Progenitor cell of endocrine pancreas (in vitro differentiated cells): ENCODE measurements at places on chromosomes 6 and 20. TPM values are rescaled to one million over a fixed set of nuclear protein-coding genes. Genes with fewer than 3 reads are reported as not detected.

Gene PANK2
- total RNA-seq, result 53.8 and 57.6 TPM in 2 replicates

DNA sequence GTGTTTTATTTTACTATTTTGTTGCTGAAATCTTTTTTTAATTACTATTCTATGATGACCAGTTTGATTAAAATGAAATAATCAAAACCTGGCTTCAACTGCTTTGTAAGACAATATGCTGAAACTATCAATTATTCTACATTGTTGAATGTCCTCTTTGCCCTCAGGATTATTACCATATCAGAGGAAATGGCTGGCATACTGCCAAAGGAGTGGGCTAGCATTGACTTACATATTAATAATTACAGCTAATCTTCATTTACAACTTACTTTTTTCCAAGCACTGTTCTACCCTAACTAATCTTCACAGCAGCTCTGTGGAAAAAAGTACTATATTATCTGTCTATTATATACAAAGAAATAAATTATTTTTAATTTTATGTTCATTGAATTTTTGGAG is 560.5 kb downstream of the BCKDHB start:
- H3K36me3 ChIP-seq, result no peaks in the 10 kb centered on the region
- H3K27ac ChIP-seq, result no peak overlapping the region
- no peaks in the 10 kb centered on the region for H3K27me3 ChIP-seq
- no peak overlapping the region for H3K4me3 ChIP-seq
- H3K4me1 ChIP-seq, result peaks cover 2% of the 10 kb centered on the region

DNA sequence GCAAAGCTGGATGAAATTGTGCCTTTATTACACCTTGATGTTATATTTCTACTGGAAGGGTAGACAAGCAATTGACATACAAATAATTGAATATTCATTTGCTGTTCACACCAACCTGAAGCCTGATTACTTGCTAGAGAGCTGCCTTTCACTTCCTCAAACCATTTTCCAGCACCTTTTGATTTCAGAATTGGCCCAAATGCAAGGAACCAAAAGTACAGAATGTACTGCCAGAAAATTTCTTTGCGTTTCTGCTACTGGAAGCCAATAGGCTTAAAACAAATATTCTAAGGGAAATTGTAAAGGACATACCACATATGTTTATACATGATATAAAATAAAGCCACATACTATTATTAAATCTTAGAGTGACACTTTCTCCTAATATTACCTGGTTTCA is 94.5 kb downstream of the RFPL4B start:
- H3K4me3 ChIP-seq, result no peak overlapping the region
- H3K36me3 ChIP-seq, result no peaks in the 10 kb centered on the region
- no peak for DNase-seq
- H3K27ac ChIP-seq, result no peak overlapping the region

Gene EZR
- total RNA-seq, result 258 and 274 TPM in 2 replicates

GRCh38 chr6:156167016-156167624 is 610.1 kb upstream of the ARID1B start:
- H3K4me3 ChIP-seq, result no peak overlapping the region
- DNase-seq, result no peak
- H3K4me1 ChIP-seq, result peaks cover 2% of the 10 kb centered on the region
- no peak overlapping the region for H3K27ac ChIP-seq

- H3K36me3 ChIP-seq, result peaks cover 34% of the 10 kb centered on the region
- no peak overlapping the region for H3K4me3 ChIP-seq
- DNase-seq, result no peak
- H3K27me3 ChIP-seq, result no peaks in the 10 kb centered on the region
- H3K4me1 ChIP-seq, result peaks cover 4% of the 10 kb centered on the region
Observed at GRCh38 chr20:49100972-49101371, 54.9 kb downstream of the CSE1L start.

Gene GPLD1
- total RNA-seq, result 6.6 and 7.4 TPM in 2 replicates

Gene PRDM13
- total RNA-seq, result not detected in 2 replicates
